SK-N-SH treated with all-trans-retinoic acid at 6 μM for 48 hours (cell line): ENCODE measurements at places on chromosomes 3 and 15.
A peak's percentile ranks its signal among the peaks of the same experiment; 100 is the strongest.

GRCh38 chr3:190671658-190672057 is 157.8 kb downstream of the IL1RAP start:
- ATAC-seq: peak; percentile 64

DNA sequence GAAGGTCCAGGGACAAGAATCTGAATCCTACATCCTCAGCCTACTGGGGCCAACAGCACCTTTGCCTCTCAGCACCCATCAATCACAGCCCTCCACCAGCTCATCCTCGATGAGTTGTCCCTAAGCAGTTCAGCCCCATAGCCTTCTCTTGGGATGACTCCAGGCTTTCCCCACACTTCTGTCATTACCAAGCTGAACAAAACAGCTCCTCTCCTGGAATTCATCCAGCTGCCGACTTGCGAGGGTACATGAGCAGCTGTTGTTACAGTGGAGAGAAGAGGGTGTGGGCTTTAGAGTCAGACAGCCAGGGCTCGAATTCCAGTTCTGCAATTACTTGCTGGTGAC is 69.0 kb upstream of the THBS1 start:
- peak; percentile 50 for ATAC-seq

DNA sequence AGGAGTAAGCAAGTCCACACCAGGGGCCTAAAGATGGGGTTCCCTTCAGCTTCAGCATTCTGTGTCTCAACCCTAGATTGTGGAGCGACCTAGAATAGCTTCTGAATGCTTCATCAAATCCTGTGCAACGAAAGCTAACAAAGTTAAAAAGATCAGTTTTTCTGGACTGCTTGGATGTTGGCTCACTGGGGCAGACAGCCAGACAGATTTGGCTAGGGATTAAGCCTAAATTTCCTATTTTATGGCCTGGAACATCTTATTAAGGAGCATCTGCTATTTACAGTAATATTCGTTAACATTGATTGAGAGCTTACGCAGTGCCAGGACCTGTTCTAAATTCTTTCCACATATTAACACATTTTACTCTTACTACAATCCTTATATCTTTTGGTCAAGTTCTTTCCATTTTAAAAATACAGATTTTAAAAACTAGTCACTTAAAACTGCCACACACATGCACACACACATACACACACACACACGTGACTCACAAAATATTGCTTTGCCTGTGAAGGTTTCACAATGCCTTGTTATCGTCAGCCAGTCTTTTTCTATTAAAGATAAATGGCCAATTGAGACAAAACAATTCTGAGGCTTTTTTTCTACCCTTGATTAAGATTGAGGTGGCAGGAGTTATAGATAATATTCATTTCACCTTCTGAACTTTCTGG is 173.3 kb upstream of the SNTN start:
- no peak for ATAC-seq

GRCh38 chr3:71185733-71186455 is 397.6 kb downstream of the FOXP1 start:
- ATAC-seq: peak; percentile 33; the same call in 2 of the 3 replicates

- ATAC-seq: peak; percentile 30; the same call in 2 of the 3 replicates
Measured at GRCh38 chr3:51622413-51622812, 48.6 kb upstream of the TEX264 start.

DNA sequence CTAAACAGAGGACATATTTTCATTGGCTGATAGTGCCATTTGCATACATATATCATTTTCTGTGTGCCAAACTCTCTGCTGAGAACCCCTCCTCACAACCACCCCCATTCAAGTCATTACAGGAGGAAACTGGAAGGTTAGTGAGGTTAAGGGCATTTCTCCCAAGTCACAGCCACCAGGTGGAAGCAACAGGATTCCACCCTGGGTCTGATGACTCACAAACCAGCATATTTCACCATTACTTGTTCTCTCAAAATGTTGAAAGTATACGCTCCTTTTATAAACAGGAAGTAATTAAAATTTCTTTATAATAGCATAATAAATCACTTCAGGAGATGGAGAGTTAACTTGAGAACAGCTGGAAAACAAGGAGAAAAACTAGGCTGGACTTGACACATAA is 398.6 kb upstream of the WNT5A start:
- no peak for ATAC-seq

DNA sequence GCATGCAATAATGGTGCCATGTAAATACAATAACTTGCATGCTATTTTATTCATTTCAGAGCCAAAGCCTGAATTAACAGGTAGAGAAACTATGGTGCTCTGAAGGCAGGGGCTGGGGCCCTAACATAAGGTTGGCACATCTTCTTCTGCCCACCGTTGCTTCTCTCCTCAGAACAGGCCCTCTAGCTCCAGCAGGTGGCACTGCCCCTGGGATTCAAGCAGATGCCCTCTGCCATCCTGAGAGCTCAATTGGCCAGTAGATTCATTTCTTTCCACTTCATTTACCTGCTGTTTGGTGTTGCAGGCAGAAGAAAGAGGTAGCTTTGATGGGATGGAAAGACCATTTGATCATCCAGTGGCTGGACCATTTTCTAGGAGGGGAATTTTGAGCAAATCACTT is 130.5 kb downstream of the FOXB1 start:
- ATAC-seq: peak; percentile 66; the same call in 2 of the 3 replicates

DNA sequence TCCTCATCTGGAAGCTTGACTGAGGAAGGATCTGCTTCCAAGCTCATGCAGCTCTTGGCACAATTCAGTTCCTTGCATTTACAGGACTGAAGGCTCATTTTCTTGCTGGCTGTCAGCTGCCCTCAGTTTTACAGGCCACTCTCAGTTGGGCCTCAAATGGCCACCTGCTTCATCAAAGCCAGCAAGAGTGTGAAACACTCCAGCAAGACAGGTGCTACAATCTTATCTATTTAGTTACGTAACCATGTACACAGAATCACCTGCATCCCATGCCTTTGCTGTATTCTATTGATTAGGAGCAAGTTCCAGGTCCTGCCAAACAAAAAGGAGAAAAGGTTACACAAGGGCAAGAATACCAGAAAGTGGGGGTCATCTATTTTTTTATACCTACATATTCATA is 40.8 kb downstream of the RHCG start:
- ATAC-seq: no peak

DNA sequence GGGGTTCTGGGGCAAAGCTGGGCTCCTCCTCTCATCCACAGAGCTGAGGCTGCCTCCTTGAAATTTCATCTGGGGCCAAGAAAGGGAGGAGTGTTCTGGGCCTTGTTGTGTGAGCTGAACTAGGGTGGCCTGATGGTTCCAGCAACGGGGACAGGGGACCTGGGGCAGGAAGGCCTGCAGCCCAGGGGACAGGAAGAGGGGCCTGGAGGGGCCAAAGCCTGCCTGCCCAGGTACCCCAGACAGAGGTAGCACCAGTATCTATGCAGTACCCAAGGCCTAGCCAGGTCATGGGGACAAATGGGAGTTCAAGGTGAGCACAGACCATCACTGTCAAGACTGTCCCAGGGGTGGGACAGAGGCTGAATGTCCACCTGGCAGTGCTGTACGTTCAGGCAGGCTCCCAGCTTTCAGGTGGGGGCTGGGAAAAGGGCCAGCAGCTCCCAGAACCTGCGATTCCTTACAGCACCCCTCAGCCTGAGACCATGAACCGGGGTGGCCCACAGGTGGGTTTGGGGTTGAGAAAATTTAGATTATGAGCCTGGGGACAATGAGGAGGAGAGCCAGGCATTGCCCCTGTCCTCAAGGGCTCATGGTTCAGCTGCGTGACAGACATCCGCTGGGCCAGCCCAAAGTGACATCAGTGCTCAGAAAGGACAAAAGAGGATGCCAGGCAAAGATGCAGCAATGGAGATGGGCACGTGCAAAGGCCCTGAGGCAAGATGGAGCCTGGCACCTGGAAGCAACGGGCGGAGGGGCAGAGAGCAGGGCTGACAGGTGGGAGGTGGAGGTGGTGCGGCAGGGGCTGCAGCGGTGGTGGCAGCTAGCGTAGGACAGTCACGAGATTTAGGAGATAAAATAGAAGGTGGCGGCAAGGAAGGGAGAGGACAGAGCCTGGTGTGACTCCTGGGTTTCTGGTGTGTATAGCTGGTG is 28.0 kb downstream of the PSTPIP1 start:
- no peak for ATAC-seq

- peak; percentile 44; the same call in 1 of the 3 replicates for ATAC-seq
Measured at GRCh38 chr3:31423482-31423881, 109.2 kb upstream of the STT3B start.

DNA sequence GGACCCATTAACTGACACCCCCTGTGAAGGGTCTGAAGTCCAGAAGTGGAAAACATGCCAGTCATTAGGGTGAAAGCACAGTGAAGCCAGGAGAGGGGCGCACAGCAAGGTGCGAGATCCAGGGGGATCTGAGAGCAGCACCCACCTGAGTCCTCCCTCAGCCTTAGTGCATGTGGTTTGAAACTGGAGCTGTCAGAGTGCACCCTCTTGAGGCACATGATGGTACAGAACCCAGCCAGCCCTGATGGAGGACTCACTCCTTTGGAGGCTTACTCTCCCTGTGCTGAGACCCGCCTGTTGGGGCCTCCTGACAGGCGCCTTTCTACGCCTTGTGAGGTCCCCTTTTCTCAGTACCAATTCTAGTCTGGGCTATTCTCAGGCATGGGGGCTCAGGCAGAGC is 77.8 kb downstream of the IL20RB start:
- peak; percentile 59 for ATAC-seq

DNA sequence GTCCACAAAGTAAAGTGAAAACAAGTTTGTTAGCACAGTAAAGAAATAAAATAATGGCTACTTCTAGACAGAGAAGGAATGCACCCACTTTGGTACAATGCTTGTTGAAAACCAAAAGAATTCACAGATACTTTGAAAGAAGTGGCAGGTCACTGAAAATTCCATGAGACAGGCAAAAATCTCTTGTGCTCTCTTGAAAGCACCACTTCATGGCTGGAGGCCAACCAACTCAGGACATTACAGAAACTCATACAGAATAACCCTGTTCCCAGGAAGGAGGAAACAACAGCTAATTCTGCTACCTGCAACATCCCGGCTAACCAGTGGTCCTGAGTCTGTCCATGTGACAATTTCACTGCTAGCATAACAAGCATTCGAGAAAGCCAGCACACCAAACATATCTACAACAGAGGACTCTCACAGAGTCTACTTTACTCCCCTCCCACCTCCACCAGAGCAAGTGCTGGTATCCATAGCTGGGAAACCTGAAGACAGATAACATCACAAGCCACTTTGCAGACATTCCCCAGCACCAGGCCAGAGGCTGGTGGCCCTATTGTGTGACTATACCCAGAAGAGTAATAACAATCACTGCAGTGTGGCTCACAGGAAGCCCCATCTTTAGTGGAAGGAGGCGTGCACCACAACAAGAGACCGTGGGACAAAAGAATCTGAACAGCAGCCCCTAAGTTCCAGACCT is 255.3 kb upstream of the SLITRK3 start:
- no peak for ATAC-seq

DNA sequence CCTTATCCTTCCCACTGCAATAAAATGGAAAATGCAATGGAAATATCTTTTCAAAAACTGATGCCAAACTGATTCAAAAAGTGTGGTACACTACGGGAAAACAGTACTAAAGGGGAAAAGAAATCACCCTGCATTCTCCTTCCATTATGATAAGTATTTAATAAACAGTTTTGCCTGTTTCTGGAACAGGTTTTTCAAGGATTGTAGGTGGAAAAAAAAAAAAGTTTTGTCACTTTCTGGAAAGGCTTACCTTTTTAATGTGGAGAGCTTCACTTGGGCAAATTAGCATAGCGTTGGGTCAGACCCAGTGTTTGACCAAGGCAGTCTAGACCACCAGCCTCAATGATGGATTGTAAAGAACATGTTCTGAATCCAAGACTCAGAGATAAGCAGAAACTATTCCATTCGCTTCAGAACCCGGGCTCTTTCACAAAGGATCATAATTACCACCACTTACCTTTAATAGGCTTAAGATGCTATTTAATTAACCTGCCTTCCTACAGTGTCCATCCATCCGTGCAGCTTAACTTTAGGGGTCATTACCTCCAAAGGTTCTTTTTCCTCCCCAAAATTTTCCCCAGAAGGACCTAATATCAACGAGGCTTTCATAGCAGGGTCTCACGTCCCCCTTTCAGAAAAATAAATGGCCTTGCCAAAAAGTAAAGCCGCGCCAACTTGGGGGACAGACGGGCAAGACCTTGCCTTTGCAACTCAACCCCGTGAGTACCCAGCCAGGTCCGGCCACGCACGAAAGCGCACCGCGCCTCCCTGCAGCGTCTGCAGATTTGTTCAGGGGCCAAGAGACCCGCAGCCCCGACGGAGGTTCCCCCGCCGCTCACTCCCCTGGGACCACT is 1.0 kb downstream of the DCBLD2 start:
- ATAC-seq: peak; percentile 1; the same call in 2 of the 3 replicates

DNA sequence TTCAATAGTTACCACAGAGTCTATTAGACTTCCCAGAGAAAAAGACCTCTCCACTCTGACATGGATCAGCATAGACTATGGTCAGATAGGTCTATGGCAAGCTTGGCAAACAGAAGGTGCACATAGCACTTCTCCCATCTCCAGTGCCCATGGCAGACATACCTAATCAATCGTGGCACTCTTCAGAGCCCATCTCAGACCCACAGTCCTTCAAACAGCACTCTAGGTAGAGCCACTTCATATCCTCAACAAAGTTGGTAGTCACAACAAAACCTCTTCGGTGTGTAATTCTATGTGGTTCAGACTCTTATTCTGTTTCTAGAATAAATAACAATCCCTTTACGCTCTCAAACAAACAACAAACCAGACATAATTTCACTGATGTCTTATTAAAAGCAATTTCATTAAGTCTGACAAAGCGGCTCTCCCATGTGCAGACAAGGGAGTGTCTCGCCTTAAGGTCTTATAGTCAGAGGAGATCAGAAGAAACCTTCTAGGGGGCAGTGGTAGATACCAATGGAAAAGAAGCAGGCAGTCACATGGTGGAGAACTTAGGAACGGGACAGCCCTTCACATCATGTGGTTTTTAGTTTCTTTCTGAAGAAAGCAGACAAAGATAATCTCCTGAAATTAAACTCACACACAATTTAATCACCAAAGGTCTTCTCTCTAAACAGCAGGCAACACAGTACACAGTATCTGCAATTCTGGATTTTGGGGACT is 483.4 kb downstream of the FOXP1 start:
- no peak for ATAC-seq
